ENCODE measurements at places on chromosomes 1 and 21.
A peak's percentile ranks its signal among the peaks of the same experiment; 100 is the strongest.

- H3K36me3 ChIP-seq, result no peaks in the 10 kb centered on the region
- H3K4me3 ChIP-seq, result no peak overlapping the region
Observed at GRCh38 chr1:45883658-45884057, 80.2 kb downstream of the MAST2 start.

DNA sequence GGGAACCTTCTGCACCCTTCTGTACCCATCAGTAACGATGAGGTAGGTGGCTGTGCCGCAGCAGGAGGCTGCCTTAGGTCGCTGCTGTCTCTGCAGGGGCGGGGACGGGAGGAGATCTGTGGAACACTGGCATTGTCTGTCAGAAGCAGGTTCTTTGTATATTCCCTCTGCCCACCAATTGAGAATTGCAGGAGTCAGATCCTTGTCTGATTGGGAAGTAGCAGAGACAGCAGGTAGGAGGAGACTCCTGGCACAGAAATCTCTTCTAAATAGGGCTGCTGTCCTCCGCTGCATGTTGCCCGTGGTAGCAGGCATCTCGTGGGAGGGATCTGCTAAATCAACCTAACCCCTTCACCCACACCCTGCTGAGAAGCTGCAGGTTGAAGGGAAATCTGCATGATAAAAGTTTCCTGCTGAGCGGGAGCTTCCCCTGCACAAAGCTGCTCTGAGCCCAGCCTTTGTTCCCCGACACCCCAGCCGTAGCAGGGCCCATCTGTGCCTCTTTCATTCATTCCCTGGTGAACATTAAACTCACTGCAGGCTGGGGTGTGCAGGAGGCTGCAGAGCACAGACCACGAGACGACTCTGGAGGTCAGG, 15.9 kb downstream of the SARS1 start:
- no peaks in the 10 kb centered on the region for H3K27me3 ChIP-seq
- H3K4me1 ChIP-seq, result peaks cover 5% of the 10 kb centered on the region
- no peak for DNase-seq
- H3K4me3 ChIP-seq, result no peak overlapping the region

GRCh38 chr1:200873671-200874397, 1.1 kb downstream of the GPR25 start:
- H3K36me3 ChIP-seq, result no peaks in the 10 kb centered on the region
- DNase-seq, result no peak
- H3K27me3 ChIP-seq, result no peaks in the 10 kb centered on the region
- no peak overlapping the region for H3K27ac ChIP-seq
- peaks cover 8% of the 10 kb centered on the region for H3K4me1 ChIP-seq

GRCh38 chr1:100415498-100415778, 63.1 kb downstream of the CDC14A start:
- H3K4me1 ChIP-seq, result no peaks in the 10 kb centered on the region
- no peak for DNase-seq
- H3K27me3 ChIP-seq, result no peaks in the 10 kb centered on the region
- no peak overlapping the region for H3K27ac ChIP-seq

DNA sequence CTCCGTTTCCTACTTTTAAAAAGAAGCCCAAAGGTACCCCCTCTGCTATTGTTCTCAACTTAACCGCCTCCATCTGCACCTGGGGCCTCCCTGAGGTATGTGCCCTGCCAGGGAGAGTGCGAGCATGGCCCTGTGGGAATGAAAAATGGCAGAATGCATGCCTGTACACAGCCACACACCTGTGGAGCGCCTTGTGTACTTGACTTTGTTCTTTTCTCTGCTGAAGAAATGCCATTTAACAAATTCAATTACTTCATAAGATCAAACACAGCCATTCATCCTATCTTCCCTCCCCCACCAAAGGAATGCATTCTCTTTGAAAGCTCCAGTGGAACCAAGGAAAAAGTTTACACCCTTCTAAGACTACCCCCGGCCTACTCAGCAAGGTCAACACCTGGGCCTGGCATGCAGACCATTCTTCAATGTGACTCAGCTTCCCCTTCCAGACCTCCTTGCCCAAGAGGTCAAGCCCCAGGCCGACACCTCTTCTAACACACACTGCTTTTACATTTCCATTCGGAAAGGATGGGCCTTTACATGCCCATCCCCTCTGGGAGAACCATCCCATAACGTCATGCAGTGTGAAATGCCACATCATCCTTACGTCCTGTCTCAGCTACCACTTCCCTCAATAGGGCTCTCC, 123.7 kb downstream of the SMYD2 start:
- H3K27ac ChIP-seq, result no peak overlapping the region
- DNase-seq, result no peak
- no peaks in the 10 kb centered on the region for H3K27me3 ChIP-seq
- no peaks in the 10 kb centered on the region for H3K4me1 ChIP-seq

GRCh38 chr1:106975944-106976343, 80.5 kb upstream of the PRMT6 start:
- no peak overlapping the region for H3K4me3 ChIP-seq
- H3K36me3 ChIP-seq, result no peaks in the 10 kb centered on the region
- no peak for DNase-seq

- no peaks in the 10 kb centered on the region for H3K4me1 ChIP-seq
- no peaks in the 10 kb centered on the region for H3K36me3 ChIP-seq
- no peak overlapping the region for H3K27ac ChIP-seq
- no peak for DNase-seq
- H3K27me3 ChIP-seq, result no peaks in the 10 kb centered on the region
Observed at GRCh38 chr1:216710055-216710454, 13.2 kb downstream of the ESRRG start.

GRCh38 chr21:26842300-26842699, 2.9 kb downstream of the ADAMTS1 start:
- DNase-seq, result no peak
- H3K4me1 ChIP-seq, result peaks cover 8% of the 10 kb centered on the region
- no peaks in the 10 kb centered on the region for H3K27me3 ChIP-seq
- peak overlapping the region; percentile 77 for H3K27ac ChIP-seq

GRCh38 chr1:64884261-64885040, 81.9 kb downstream of the JAK1 start:
- peaks cover 15% of the 10 kb centered on the region for H3K36me3 ChIP-seq
- no peaks in the 10 kb centered on the region for H3K27me3 ChIP-seq
- H3K4me1 ChIP-seq, result peaks cover 4% of the 10 kb centered on the region
- H3K4me3 ChIP-seq, result no peak overlapping the region

GRCh38 chr1:76677416-76678405, 189.6 kb upstream of the ST6GALNAC5 start:
- DNase-seq, result no peak
- H3K36me3 ChIP-seq, result no peaks in the 10 kb centered on the region
- H3K4me3 ChIP-seq, result no peak overlapping the region
- H3K27me3 ChIP-seq, result no peaks in the 10 kb centered on the region

DNA sequence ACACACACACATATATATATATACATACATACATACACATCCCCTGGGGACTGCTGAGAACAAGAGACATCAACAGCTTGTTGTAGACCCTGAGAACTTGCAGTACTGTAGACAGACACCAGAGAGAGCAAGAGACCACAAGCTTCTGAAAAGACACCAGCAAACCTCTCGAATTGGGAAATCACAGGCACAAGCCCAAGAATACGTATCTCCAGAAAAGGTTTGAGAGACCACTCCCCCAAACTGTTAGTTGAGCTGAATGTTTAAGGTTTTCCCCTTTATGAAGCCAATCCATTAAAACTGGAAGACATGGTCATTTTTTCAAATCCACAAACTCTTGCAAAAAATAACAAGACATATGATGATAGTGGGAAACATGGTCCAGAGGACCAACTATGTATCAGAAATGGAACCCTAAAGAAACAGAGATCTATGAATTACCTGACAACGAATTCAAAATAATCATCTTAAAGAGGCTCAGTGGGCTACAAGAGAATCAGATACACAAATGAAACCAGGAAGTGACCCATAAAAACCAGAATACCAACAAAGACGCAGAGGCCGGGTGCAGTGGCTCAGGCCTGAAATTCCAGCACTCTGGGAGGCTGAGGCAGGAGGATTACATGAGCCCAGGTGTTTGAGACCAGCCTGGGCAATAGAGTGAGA, 45.1 kb downstream of the SLC2A1 start:
- H3K27me3 ChIP-seq, result no peaks in the 10 kb centered on the region
- no peaks in the 10 kb centered on the region for H3K36me3 ChIP-seq
- DNase-seq, result peak; percentile 64
- H3K4me1 ChIP-seq, result no peaks in the 10 kb centered on the region
- no peak overlapping the region for H3K27ac ChIP-seq
- H3K4me3 ChIP-seq, result no peak overlapping the region

DNA sequence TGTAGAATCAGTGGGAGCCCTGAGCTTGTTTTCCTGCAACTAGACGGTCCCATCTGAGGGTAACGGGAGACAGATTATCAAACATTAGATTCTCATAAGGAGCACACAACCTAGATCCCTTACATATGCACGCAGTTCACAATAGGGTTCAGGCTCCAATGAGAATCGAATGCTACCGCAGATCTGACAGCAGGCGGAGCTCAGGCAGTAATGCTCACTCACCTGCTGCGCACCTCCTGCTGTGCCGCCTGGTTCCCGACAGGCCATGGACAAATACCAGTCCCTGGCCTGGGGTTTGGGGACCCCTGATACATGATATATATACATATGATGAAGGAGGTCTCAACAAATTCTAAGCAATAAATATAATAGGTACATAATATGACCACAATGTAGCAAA, 19.7 kb upstream of the SMIM12 start:
- H3K27me3 ChIP-seq, result peaks cover 4% of the 10 kb centered on the region
- no peaks in the 10 kb centered on the region for H3K4me1 ChIP-seq
- DNase-seq, result no peak
- no peak overlapping the region for H3K4me3 ChIP-seq
- H3K27ac ChIP-seq, result no peak overlapping the region

GRCh38 chr1:19884312-19884711, 2.1 kb downstream of the OTUD3 start:
- H3K4me3 ChIP-seq, result no peak overlapping the region
- H3K27ac ChIP-seq, result no peak overlapping the region
- no peaks in the 10 kb centered on the region for H3K27me3 ChIP-seq

GRCh38 chr1:151342021-151342420, 5.0 kb downstream of the RFX5 start:
- H3K4me3 ChIP-seq, result no peak overlapping the region
- no peaks in the 10 kb centered on the region for H3K27me3 ChIP-seq

DNA sequence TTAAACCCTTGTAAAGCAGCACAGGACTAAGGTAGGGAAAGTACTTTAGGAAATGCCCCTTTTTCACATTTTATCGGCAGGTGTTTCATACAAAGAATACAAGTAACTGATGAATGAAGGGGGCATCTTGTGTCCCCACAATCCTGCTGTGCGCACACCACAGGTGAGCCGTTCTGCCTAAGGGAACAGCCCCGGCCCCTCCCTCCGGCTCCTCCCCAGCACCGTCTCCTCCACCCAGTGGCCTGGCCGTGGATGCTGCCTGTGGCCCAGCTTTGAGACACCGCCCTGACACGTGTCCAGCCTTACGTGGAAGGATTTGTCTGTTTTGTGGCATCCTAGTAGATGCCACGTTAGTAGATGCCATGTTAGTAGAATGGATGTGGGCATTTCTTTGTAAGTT, 12.8 kb downstream of the FAAP20 start:
- no peak for DNase-seq
- H3K36me3 ChIP-seq, result peaks cover 3% of the 10 kb centered on the region
- no peak overlapping the region for H3K27ac ChIP-seq
- no peak overlapping the region for H3K4me3 ChIP-seq

- H3K27me3 ChIP-seq, result peaks cover 4% of the 10 kb centered on the region
- DNase-seq, result peak; percentile 71
- no peak overlapping the region for H3K27ac ChIP-seq
- no peaks in the 10 kb centered on the region for H3K36me3 ChIP-seq
Observed at GRCh38 chr1:34924759-34925555, 4.5 kb downstream of the DLGAP3 start.

DNA sequence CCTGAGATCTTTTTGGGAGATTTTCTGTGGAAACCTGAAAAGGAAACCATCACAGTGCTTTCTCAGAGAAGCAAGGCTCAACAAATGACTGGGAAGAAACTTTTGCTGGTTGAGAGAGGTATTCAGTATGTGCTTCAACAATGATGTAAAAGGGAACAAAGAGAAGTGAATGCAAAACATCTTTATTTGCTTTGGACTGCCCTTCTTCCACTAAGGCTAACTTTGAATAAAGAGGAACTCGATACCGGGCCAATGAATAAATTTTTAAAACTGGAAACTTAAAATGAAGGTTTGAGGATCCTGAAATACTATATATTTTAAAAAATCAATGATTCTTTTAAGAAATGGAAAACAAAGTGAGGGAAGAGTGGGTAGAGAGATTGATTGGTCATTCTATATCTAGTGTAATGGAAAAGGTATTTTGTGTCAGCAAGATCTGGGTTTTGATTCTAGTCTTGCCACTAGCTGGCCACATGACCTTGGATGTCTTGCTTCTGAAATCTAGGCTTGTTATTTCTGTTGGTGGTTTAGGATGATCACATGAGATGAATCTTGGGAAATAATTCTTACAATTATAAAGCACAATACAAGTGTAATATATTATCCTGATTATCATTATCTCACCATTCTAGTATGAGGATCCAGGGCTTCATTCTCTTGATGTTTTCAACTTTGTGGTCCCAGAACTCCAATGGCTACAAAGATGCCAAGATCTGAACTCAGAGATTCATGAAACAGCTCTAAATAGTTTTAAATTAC, 34.6 kb upstream of the APOBEC4 start:
- no peaks in the 10 kb centered on the region for H3K4me1 ChIP-seq
- H3K27me3 ChIP-seq, result no peaks in the 10 kb centered on the region
- H3K36me3 ChIP-seq, result no peaks in the 10 kb centered on the region
- H3K4me3 ChIP-seq, result no peak overlapping the region
- no peak overlapping the region for H3K27ac ChIP-seq
- no peak for DNase-seq

GRCh38 chr1:53737648-53738204, 1.2 kb downstream of the GLIS1 start:
- peaks cover 22% of the 10 kb centered on the region for H3K27me3 ChIP-seq
- H3K4me3 ChIP-seq, result no peak overlapping the region
- H3K27ac ChIP-seq, result no peak overlapping the region
- DNase-seq, result no peak
- peaks cover 13% of the 10 kb centered on the region for H3K4me1 ChIP-seq
- no peaks in the 10 kb centered on the region for H3K36me3 ChIP-seq

- DNase-seq, result no peak
- no peak overlapping the region for H3K4me3 ChIP-seq
Observed at GRCh38 chr1:200311256-200311655, 98.6 kb downstream of the ZNF281 start.

DNA sequence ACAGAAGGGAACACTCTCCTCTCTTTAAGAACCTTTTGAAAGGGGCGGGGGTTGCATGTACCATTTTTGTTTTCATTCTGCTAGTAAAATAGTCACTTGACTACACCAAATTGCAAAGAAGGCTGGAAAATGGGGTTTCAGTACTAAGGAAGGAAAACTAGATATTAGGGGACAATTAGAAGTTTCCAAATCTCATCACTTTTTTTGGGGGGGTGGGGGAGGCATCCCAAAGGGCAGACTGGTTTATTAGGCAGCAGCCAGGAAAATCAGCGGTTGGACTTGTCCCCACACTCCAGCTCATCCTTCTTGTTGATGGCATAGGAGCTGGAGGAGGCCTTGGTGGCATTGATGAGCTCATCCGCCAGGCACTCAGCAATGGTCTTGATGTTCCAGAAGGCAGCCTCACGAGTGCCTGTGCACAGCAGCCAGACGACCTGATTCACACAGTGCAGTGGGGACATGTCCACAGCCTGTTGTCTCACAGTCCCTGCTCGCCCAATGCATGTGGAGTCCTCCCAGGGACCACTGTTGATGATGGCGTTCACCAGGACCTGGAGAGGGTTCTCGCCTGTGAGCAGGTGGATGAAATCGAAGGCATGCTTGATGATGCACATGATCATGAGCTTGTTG, 1.7 kb upstream of the TMEM50B start:
- DNase-seq, result no peak
- H3K36me3 ChIP-seq, result no peaks in the 10 kb centered on the region
- no peak overlapping the region for H3K27ac ChIP-seq
- H3K4me3 ChIP-seq, result no peak overlapping the region

Measured in liver (tissue), 10 donors.